ENCODE measurements at places on chromosomes 16 and 17. TPM values are rescaled to one million over a fixed set of nuclear protein-coding genes. Genes with fewer than 3 reads are reported as not detected.

- H3K4me1 ChIP-seq, result peaks cover 40% of the 10 kb centered on the region
- peak overlapping the region; percentile 89 for H3K27ac ChIP-seq
- H3K36me3 ChIP-seq, result no peaks in the 10 kb centered on the region
- no peaks in the 10 kb centered on the region for H3K27me3 ChIP-seq
- peak overlapping the region; percentile 65 for H3K4me3 ChIP-seq
Measured at GRCh38 chr16:3149630-3150345, 15.0 kb downstream of the ZNF213 start.

GRCh38 chr17:5050278-5050677 is 15.1 kb upstream of the SLC52A1 start:
- H3K4me3 ChIP-seq, result no peak overlapping the region
- H3K27ac ChIP-seq, result peak overlapping the region; percentile 59
- no peaks in the 10 kb centered on the region for H3K27me3 ChIP-seq
- H3K36me3 ChIP-seq, result no peaks in the 10 kb centered on the region
- H3K4me1 ChIP-seq, result peaks cover 12% of the 10 kb centered on the region

DNA sequence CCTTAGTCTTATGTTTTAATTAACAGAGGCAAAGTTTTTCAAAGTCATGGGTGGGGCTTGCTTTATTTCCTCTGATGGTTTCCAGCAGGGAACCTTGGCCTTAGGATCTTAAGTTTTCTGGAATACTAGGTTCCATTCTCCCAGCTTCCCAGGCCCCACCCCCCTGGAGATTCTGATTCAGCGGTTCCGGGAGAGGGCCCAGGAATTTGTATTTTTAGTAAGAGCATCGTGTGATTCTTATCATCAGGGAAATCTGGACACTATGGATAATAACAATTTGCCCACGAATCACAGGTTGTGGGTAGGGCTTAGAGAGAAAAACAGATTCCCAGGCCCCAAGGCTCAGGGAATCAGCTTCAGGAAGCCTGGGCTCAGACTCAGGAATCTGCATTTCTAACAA is 263.6 kb downstream of the NTN1 start:
- DNase-seq, result peak; percentile 42
- no peaks in the 10 kb centered on the region for H3K36me3 ChIP-seq
- H3K4me1 ChIP-seq, result peaks cover 11% of the 10 kb centered on the region
- H3K27ac ChIP-seq, result peak overlapping the region; percentile 39

GRCh38 chr17:34755371-34755770 is 176.0 kb downstream of the TMEM132E start:
- H3K27me3 ChIP-seq, result no peaks in the 10 kb centered on the region
- no peaks in the 10 kb centered on the region for H3K4me1 ChIP-seq
- no peaks in the 10 kb centered on the region for H3K36me3 ChIP-seq
- DNase-seq, result no peak
- no peak overlapping the region for H3K27ac ChIP-seq

GRCh38 chr16:61471737-61472136 is 564.5 kb downstream of the CDH8 start:
- no peaks in the 10 kb centered on the region for H3K27me3 ChIP-seq
- no peak overlapping the region for H3K27ac ChIP-seq
- DNase-seq, result no peak
- H3K4me3 ChIP-seq, result no peak overlapping the region
- H3K36me3 ChIP-seq, result no peaks in the 10 kb centered on the region

GRCh38 chr17:61393550-61393903 is 6.1 kb upstream of the TBX2 start:
- H3K36me3 ChIP-seq, result no peaks in the 10 kb centered on the region
- no peak overlapping the region for H3K27ac ChIP-seq
- no peak for DNase-seq
- H3K27me3 ChIP-seq, result peaks cover 31% of the 10 kb centered on the region
- H3K4me1 ChIP-seq, result peaks cover 31% of the 10 kb centered on the region
- H3K4me3 ChIP-seq, result no peak overlapping the region

DNA sequence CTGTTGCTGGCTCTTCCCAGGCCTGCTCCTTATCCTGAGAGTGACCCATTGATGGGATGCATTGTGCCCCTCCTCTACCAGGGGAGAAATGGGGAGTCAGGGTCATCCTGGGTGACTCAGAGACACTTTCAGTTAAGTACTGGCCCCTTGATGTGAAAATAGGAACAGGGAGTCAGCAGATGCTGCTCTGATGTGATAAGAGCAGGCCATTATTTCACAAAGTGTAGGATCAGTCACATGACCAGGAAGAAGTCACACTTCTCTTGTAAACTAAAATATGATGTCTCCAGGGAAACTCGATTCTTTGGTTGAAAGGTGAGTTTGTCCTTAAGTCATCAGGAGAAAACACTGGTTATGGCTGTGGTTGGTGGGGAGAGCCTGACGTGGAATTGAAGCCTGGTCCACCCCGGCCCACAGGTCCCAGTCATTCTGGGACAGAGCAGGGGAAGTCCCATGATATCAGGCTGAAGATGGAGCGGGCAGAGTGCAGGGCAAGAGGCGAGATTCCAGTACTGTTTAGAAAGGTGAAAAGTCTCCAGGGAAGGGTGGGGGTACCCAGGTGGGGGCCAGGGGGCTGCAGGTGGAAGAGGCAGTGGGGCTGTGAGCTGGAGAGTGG is 88.6 kb upstream of the NLRP1 start:
- DNase-seq, result no peak
- no peaks in the 10 kb centered on the region for H3K27me3 ChIP-seq
- H3K36me3 ChIP-seq, result no peaks in the 10 kb centered on the region
- H3K4me1 ChIP-seq, result no peaks in the 10 kb centered on the region
- no peak overlapping the region for H3K27ac ChIP-seq
- H3K4me3 ChIP-seq, result no peak overlapping the region

- no peak within 1 kb of the TSS for H3K27ac ChIP-seq
- no peak for DNase-seq
- peaks cover 56% of the 10 kb centered on the region for H3K27me3 ChIP-seq
- peak within 1 kb of the TSS; percentile 21 for H3K4me3 ChIP-seq
Measured at GRCh38 chr17:45784293-45784740, at the start of gene CRHR1. Gene CRHR1 (plus strand): TSS chr17:45784320. CDS start chr17:45784545, 225 bp downstream.

DNA sequence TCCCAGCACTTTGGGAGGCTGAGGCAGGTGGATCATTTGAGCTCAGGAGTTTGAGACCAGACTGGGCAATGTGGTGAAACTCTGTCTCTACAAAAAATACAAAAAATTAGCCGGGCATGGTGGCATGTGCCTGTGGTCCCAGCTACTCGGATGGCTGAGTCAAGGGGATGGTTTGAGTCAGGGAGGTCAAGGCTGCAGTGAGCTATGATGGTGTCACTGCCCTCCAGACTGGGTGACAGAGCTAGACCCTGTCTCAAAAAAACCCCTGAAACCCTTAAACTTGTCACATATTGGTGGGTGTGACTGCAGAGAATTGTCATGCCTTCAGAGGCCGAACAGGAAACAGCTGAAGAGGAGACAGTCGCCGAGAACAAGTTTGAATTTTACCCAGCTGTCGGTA is 13.4 kb downstream of the RPTOR start:
- no peaks in the 10 kb centered on the region for H3K4me1 ChIP-seq
- H3K27me3 ChIP-seq, result no peaks in the 10 kb centered on the region
- no peaks in the 10 kb centered on the region for H3K36me3 ChIP-seq
- DNase-seq, result no peak

DNA sequence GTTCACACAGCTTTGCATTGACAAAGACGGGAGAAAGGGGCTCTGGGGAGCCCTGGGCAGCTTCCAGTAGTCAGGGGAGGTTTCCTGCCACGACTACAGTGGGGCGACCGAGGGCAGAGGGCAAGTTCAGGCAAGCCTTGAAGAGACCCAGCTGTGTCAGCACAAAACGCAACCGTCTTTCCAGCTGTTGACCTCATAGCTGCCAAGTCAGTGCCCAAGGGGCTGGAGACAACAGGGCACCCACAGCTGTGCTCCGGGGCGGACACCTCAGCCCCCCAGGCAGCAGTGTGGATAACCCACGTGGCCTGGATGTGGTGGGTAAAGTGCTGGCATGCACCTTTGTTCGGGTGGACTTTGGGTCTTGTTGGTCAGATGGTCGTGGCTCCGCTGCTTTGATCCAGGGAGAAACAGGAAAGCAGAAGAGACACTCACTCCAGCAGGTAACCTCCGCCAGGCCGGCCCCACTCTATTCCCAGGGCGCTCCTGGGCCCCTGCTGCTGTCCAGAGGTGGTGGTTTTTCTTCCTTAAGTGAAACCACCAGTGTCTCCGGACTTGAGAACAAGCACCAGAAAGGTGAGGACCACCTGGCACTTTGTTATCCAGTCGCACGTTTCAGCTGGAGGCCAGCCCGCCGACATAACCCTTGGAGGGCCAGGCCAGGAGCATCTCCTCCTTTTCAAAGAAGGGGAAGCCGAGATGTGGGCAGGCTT is 17.6 kb upstream of the CBX2 start:
- DNase-seq, result no peak
- H3K27me3 ChIP-seq, result no peaks in the 10 kb centered on the region
- no peaks in the 10 kb centered on the region for H3K36me3 ChIP-seq
- no peaks in the 10 kb centered on the region for H3K4me1 ChIP-seq
- H3K4me3 ChIP-seq, result no peak overlapping the region
- H3K27ac ChIP-seq, result no peak overlapping the region

The SLC38A8 gene
- total RNA-seq, result 0.60 TPM

The SHISA9 gene
- 0.13 TPM for total RNA-seq

The MYH1 gene
- total RNA-seq, result not detected

Data from heart left ventricle (tissue), 16 donors.